WTC11 (cell line): ENCODE measurements at places on chromosomes 7 and 10.

- DNase-seq: no peak
Observed at GRCh38 chr7:135842446-135843179, 94.0 kb upstream of the FAM180A start.

- no peak for DNase-seq
Observed at GRCh38 chr7:12573885-12574284, 3.4 kb downstream of the SCIN start.

- DNase-seq: no peak
Observed at GRCh38 chr7:140525743-140526142, 46.4 kb upstream of the MKRN1 start.

DNA sequence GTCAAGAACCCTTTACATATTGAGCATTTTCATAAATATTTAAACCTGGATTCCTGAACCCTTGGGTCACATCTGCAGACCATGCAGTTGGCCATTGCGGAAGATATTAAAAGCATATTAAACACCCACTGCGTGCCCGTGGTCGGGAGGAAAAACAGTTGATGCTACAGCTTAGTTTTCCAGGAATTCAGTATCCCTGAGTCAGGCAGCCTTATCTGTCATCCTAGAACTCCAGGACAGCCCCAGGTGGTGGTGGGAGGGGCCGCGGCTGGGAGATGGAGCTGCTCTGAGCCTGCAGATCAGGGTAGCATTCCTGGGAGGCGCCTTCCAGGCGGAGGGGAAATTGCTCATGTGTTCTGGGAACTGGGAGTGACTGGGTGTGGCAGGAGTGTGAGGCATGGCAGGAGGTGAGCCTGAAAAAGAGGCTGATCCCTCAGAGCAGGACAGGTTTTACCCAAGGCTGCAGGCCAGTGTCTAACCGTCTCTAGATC lies 222.9 kb upstream of the SH2B2 start:
- peak; percentile 76 for DNase-seq

DNA sequence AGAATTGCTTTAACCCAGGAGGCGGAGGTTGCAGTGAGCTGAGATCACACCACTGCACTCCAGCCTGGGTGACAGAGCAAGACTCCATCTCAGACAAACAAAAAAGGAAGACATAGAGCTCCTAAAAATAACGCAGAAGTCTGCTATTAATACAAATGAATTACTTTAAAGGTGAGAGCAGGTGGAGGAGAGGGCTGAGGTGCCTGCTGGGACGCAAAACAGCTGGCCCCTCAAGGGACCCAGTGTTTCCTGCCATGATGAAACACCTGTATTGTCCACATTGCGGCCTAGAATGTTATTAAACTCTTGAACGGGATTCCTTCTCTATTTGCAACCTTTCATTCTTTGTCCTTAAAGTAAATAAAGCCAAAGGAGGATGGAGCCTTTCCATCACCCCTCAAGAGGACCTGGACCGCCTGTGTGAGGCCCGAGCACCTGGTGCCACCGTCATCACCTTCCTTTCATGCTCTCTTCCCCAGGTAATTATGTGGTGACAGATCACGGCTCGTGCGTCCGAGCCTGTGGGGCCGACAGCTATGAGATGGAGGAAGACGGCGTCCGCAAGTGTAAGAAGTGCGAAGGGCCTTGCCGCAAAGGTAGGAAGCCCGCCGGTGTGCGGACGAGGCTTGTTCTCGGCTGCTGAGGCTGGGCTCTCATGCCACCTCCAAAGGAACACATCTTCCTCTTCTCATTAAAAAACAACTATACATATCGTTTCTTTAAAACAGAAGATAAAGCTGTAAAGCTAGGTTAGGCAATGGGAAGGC lies 136.7 kb downstream of the EGFR start:
- DNase-seq: no peak

DNA sequence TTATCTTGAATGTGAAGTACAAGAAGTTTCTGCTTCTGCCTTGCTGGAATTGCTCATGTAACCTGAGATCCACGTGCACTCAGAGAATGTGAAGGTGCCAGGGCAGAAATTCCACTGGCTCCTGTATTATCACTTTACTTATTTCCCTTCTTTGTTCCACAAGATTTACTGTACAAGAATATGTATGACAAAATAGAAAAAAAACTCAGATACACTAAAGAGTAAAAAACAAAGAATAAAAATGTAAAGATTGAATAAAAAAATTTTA lies 43.0 kb downstream of the PLCE1 start:
- no peak for DNase-seq

DNA sequence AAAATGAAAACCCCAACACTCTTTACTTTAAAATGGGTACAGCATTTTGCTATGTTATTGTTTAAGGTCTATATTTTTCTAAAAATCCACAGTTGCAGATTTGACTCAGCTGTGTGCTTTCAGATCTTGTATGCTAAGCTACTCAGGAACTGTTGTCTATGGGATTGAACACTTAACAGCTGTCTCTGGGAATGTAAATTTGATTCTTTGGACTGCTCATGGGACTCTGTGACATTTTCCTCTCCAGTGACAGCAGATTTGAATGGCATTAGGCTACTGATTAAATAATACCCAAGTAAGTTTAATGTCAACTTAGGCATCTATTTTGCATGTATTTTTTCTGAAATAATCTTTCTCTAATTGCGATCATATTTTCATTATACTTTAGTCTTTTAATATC lies 1.7 kb upstream of the CD36 start:
- no peak for DNase-seq

DNA sequence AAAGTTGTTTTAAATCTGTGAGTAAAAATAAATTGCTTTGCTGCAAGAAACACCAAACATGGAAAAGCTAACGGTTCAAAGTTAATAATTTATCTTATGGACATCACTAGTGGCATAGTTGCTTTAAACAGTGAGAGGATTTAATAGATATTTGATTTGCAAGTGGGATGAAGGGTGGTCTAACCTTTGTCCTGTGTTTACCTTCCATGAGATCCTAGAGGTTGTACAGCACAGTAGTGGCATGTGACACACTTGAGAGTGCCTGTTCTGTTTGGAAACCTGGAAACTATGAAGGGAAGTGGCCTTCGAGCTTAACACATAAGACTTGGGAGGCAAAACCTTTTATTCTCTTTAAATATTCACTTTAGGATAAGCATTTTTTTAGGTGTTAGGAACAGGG lies 16.0 kb downstream of the EGFR start:
- no peak for DNase-seq

- no peak for DNase-seq
Observed at GRCh38 chr7:113487925-113488731, 369.8 kb upstream of the SMIM30 start.

GRCh38 chr7:94266238-94266644 lies 128.5 kb upstream of the COL1A2 start:
- no peak for DNase-seq

DNA sequence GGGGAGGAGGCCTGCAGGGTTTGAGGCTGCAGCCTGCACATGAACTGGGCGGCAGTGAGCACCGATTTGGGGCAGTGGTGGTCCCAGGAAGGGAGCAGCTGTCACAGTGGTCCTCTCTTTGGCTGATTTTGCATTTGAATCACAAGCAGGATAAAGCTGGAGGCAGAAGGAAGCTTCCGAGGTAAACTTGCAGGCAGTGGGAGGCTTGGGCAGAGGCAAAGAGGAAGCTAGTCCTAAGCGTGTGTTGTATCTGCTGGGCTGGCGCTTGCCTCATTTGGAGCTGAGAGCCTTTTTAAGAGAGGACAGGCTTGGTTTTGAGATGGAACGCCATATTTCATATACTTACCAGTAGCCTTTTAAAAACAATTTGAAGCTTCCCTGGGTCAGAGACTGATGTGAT lies 177.2 kb upstream of the PODXL start:
- DNase-seq: no peak

GRCh38 chr10:128563387-128563786 lies 437.2 kb upstream of the MKI67 start:
- DNase-seq: no peak

DNA sequence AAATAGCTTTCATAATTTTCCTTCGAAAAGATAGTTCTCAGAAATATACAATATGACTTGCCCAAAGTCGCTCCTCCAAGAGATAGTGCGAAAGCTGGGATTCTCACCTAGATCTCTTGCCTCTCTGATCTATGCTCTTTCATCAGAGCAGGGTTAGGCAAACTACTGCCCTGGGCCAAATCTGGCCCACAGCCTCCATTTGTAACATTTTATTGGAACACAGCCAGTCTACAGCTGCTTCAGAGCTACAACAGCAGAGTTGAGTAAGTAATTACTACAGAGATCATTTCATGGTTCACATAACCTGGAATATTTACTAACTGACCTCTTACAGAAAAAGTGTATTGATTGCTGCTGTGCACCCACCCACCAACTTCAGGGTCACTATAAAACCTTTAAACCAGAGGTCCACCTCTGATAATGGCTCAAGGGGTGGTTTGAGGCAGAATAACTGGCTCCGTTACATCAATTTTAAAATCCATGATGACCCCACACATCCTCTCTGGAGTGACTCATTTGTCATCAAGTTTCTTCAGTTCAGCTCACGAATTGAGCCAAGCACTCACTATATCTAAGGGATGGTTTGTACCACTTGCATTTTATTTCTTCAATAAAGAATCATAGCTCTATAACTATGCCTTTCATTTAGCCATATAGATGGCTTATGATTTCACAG lies 1019.0 kb downstream of the XPNPEP1 start:
- no peak for DNase-seq
